A375 (cell line): ENCODE measurements at places on chromosomes 1 and 21. TPM values are rescaled to one million over a fixed set of nuclear protein-coding genes. Genes with fewer than 3 reads are reported as not detected.

Gene SAMD11
- 4.6 and 7.6 TPM in 2 replicates for total RNA-seq

Gene HJV
- not detected in 2 replicates for total RNA-seq

Gene PALMD
- not detected in 2 replicates for total RNA-seq

Gene KCNJ9
- not detected in 2 replicates for total RNA-seq
